NCI-H1417 (cell line): ENCODE measurements at places on chromosomes 12 and 14.
A peak's percentile ranks its signal among the peaks of the same experiment; 100 is the strongest.

GRCh38 chr12:59317598-59317997 lies 278.2 kb upstream of the SLC16A7 start:
- no peak for DNase-seq

GRCh38 chr14:60309867-60310552 lies 61.0 kb downstream of the PPM1A start:
- peak; percentile 2 for DNase-seq

- peak; percentile 98 for DNase-seq
Measured at GRCh38 chr14:37594971-37595808, at the start of the genes FOXA1 and TTC6. FOXA1 (minus strand) TSS chr14:37595249; CDS start chr14:37594972, 277 bp downstream. TTC6 (plus strand) TSS chr14:37595629; CDS start chr14:37622065, 26,436 bp downstream.

DNA sequence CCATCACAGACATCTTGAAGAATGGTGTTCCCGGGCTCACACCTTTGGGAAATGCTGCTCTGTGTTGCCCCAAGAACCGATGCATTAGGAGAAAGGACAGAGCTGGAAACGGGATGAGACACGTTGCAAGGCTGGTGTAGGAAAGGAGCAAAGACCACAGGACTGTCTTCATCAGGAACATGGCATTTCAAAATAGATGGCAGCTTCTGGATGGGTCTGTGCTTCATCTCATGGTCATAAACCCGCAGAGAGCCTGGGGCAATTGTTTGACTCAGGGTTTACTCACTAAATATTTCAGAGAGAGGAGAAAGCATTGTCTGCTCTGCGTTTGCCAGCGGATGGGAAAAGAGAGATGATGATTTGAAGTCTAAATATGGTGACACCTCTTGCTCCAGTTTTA lies 76.3 kb downstream of the CACNA1C start:
- peak; percentile 48 for DNase-seq

DNA sequence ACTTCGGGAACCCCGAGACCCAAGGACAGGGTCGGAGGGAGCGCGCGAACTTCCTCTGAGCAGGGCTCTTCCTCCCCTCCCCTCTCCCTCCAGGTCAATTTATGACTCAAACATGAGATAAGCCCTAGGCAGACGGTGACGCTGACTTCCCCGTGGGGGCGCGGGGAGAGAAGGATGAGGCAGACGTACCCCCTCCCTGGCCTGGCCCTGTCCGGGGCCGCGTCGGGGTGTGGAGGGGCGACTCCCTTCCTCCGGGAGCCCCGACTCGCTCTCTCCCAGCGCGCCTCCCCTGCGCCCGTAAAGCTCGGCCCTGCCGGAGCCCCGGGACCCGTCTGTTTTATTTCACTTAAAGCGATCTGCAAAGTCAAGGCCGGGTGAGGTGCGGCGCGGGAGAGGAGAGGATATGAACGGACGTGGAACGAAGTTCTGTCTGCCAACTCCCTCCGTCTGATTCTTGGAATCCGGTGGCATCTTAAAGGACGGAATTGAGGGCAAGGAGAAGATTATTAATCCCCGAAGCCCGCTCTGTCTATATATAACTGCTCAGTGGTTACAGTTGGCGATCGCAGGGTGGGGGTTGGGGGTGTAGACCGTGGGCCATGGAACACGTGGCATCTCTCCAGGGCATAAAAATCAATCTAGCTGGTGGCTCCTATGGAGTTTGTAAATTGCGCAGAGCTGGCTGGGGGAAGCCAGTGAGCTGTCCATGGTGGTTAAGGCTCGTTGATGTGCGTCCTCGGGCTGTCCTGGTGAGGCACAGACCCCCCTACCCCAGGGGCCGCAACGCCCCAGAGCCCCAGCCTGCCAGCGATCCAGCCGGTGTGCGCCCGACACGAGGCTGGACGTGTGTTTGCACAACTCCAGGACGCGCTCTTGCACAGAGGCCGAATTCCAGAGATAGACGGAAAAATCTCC lies 2.9 kb upstream of the PTHLH start:
- DNase-seq: no peak

- no peak for DNase-seq
Measured at GRCh38 chr14:73457924-73458182, 493 bp downstream of the NUMB start.

- no peak for DNase-seq
Measured at GRCh38 chr12:14903386-14904098, 17.9 kb upstream of the MGP start.
